Inflammatory macrophage treated with lipopolysaccharide for 4 hours (primary cell): ENCODE measurements at places on chromosomes 7 and 10.

GRCh38 chr7:83934118-83934734, 260.4 kb downstream of the SEMA3A start:
- DNase-seq = peak; percentile 27

- DNase-seq = no peak
These were observed 52.2 kb downstream of the IRF5 start for GRCh38 chr7:128989961-128990360.

DNA sequence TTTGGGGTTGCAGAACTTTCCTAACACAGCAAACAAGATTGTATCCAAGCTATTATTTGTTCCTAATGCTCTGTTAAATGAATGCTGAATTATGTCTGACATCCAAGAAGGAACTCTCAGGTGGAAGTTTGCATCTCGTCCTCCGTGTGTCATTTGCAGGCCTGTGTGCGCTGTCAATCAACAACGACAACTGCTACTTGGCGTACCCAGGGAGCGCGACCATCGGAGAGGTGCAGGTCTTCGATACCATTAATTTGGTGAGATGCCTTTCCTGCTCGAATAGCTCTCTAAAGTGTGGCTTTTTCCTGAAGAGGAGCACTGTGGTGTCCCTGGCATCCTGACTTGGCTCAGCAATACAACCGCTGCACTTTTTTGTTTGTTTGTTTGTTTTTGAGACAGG, 26.9 kb downstream of the WIPI2 start:
- DNase-seq = no peak

GRCh38 chr7:56033671-56034432, 17.4 kb downstream of the PSPH start:
- peak; percentile 67 for DNase-seq

DNA sequence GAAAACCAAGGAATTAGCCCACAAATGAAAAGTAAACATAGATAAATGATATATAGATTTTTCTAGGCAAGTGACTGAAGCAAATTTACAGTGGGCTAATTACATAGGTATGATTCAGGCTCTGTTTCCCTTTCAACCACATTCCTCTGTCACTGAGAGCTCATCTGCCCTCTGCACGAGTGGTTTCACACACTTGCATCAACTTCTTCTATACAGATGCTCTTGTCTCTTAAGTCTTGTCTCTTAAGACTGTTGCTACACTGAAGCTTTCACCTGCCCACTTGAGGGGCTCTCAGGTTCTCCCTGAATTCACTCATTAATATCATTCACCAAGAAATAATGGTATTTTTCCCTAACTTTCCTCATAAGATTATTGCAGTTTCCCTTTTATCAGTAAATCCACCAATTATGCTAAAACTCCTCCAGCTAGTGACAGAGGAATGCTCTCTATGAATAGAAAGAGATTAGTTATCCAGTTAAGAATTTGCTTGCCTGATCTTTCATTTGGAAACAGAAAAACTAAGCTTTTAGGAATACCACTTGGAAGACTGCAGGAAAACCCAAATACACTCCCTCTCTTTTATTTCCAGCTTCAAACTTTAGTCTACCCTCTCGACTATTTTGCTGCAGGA, 95.7 kb downstream of the ELAPOR2 start:
- DNase-seq = no peak

DNA sequence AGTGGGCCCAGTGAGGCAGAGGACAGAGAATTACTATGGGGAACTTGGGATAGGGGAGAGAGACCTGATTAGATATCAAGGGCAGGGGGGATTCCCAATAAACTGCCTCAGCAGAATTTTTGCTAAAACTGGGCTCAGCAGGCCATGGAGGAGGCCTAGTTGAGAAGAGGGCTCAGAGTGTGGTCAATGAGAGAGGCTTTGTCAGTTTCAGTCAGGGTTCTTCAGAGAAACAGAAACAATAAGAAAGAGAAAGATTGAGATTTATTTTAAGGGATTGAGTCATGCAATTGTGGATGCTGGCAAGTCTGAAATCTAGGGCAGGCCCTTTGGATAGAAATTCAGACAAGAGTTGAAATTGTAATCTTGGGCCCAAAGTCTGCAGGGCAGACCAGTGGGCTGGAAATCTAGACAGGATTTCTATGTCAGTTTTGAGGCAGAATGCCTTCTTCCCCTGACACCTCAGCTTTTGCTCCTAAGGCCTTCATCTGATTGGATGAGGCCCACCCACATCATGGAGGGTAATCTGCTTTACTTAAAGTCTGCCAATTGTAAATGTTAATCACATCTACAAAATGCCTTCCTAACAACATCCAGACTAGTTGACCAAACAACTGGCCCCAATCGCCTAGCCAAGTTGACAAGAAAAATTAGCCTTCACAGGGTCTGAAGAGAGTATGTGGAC, 33.5 kb upstream of the CCSER2 start:
- DNase-seq = peak; percentile 64

GRCh38 chr7:156845379-156846101, 47.4 kb downstream of the LMBR1 start:
- no peak for DNase-seq

DNA sequence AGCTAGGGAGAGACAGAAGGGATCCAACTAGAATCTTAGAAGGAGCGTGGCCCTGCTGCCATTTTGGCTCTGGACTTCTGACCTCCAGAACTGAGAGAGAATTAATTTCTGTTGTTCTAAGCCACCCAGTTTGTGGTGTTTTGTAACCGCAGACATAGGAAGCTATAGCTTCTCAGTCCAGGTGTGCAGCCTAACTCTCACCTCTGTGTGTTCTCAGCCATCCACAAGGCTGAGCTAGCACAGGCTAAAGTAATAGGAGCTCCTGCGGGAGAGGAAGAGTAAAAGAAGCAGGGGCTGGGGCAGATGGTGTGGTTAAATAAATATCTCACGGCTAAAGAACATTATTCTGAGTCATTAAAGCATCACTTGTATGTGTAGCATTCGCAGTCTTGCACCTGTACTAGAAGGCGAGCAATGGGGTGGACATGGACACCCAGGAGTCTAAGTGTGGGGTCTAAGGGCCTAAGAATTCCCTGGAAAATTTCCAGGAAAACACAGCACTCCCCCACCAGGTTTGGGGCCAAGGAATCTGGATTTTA, 94.1 kb downstream of the AOAH start:
- no peak for DNase-seq

- no peak for DNase-seq
These were observed 31.2 kb downstream of the ST7 start for GRCh38 chr7:116984511-116984910.

GRCh38 chr10:71337219-71337701, 18.2 kb downstream of the SLC29A3 start:
- no peak for DNase-seq

DNA sequence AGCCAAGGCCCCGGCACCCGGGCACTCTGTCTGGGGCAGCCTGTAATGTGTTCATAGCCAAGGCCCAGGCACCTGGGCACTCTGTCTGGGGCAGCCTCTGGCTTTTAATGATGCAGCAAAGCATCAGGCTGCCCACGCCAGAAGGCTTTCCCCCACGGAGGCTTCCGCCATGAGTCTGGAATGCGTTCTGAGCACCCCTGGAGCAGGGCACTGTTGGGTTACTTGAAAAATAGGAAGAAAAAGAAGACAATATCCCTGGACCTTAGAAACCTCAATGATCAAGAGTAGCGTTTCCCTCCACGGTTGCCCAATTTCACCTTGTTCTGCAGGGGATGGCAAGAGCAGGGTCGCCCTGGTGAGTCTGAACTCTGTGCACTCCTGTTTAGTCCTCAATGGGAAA, 565.0 kb downstream of the PTPRN2 start:
- DNase-seq = no peak

- DNase-seq = no peak
These were observed 1095.9 kb downstream of the REEP3 start for GRCh38 chr10:64617085-64617484.

- DNase-seq = no peak
These were observed 153.4 kb downstream of the CAMK1D start for GRCh38 chr10:12502526-12503274.

DNA sequence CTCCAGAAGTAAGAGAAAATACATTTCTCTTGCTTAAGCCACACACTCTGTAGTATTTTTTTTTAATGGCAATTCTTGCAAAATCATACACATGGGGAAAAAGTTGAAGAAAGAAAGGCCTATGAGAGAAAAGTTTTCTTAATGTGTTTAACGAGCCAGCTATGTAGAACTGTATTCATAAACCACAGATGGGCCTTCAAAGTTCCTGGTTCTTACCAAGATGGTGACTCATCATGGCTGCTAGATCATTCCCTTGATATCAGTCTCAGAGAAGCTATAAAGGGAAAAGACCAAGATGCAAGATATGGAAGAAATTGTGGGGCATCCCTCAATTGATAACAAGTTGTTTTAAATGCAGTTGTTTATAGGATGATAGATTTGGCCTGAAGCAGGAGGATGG, 992.7 kb upstream of the MBL2 start:
- DNase-seq = no peak

DNA sequence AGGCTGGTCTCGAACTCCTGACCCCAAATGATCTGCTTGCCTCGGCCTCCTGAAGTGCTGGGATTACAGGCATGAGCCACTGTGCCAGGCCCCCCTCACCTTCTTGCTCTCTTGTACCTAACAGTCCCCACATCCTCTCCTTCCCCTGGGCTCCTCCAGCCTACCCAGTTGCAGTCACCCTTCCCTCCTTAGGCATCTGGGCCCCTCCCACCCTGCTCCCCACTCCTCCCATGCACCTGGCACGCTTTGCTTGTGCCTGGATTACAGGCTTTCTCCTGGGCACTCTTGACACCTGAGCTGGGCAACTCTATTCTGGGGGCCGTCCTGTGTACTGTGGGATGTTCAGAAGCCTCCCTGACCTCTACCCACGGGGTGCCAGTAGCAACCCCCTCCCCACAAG, 3.0 kb downstream of the CLDN15 start:
- DNase-seq = no peak

DNA sequence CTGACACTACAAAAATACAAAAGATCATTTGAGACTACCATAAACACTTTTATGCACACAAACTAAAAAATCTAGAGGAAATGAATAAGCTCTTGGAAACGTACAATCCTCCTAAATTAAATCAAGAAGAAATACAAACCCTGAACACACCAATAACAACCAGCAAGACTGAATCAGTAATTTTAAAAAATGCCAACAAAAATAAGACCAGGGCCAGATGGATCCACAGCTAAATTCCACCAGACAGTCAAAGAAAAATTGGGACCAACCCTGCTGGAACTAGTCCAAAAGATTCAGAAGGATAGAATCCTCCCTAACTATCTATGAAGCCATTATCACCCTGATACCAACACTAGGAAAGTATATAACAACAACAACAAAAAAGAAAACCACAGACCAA, 277.4 kb downstream of the AGMO start:
- DNase-seq = no peak

- no peak for DNase-seq
These were observed 26.1 kb downstream of the RAPGEF5 start for GRCh38 chr7:22330903-22331302.

GRCh38 chr10:80480852-80481251, 26.7 kb downstream of the TSPAN14 start:
- DNase-seq = no peak

DNA sequence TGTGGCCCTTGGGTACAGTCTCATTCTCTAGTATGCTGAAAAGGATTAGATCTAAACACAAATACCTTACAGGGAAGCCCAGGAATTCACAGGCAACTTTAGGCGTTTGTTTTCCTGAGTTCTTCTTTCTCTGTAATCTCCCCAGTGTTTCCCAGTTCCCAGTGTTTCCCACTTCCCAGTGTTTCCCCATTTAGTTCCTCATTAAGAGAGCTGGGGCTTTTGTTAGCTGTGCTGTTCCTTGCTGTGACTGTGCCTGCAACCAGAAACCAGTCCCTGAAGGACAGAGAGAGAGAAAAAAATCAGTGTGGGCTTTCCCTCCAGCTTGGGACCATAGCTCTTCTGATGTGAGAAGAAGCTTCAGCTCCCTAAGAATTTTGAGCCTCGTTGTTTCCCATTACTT, 802.9 kb upstream of the COBL start:
- no peak for DNase-seq

DNA sequence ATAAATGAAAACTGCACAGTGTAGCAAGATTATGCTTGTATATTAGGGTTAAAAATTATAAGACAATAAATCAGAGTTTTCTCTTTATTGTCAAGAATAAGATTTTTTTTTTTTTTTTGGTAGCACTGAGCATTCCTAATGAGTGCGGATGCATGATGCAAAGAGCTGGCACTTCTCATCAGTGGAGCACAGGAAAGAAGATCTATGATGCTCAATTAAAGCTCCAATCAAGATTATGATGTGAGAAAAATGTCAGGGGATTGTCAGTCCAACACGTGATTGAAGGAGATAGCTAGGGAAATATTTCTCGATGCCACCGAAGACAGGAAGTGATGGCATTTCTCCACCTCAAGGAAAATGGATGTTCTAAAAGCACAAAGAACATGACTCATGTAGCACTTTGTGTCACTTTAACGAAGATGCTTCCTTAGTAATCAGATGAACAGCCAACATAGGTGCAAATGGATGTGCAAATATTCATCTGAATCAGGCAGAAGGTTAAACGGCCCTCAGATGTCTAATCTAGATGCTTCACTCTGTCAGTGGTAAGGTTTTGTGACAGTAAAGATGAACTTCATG, 240.9 kb downstream of the THSD7A start:
- DNase-seq = no peak

DNA sequence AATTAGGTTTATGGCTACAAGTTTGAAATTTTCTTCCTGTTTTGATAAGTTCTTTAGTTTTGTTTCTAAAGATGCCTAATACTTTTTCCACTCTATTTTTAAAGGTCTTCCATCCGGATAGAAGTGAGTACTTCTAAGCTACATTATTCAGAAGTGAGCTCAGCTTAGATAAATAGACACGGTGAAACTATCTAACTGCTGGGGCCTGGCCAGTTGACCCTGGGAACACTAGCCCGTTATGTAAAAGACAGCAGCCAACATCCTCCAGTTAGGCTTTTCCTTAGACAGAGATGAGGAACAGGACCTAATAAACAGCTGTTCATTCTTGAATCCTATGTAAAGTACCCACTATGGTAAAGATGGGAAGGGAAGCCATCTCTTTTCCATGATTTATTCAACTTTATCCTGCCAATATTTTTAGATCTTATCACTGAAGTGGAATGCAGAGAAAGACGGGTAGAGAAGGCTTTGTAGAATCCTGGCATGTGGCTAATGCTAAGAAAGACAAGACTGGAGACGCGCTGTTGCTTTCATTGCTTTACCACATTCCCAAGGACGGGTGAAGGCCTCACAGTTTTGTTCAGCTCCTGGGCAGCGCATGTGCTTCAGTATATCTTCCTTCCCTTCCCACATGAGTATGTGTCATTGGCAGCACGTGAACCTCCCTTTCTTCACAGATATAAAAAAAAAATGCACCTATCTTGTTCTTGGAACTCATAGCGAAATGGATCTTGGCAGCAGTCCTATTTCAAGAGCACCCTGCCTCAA, 340.0 kb upstream of the MEOX2 start:
- no peak for DNase-seq

GRCh38 chr10:30392564-30392990, 41.4 kb upstream of the MAP3K8 start:
- peak; percentile 65 for DNase-seq

- no peak for DNase-seq
These were observed 473.3 kb downstream of the LRMDA start for GRCh38 chr10:75904499-75905283.

GRCh38 chr7:155815332-155816191, 3.3 kb upstream of the SHH start:
- peak; percentile 33 for DNase-seq
